Fibroblast of villous mesenchyme (primary cell): ENCODE measurements at places on chromosomes 4 and X.
A peak's percentile ranks its signal among the peaks of the same experiment; 100 is the strongest.

GRCh38 chr4:171117457-171117856, 695.7 kb upstream of the GALNTL6 start:
- peak; percentile 1 for DNase-seq

DNA sequence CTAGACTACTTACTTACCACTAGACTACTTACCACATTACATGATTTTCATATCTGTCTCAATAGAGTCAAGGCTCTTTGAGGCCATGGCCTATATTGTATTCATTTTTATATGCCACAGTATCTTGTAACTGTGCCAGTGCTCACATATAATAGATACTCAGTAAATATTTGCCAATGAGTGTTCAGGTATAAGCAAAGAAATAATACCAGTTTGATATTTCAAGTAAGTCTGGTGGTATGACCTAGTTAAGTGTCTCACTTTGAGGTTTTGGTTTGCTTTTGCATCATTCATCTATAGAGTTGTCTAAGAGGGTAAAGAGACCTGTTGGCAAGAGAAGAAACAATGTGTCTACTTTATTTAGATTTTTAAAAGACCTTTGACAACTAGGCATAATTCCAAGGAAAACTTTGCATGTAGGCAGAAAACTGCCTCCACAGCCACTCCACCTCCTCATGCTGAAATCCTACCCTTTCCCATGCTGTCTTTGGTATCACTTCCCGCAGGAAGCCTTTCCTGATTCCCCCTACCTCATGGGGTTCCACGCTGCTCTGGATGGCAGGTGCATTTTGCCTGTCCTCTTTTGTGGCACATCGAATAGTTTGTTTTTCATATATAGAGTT, 91.3 kb upstream of the KLHL13 start:
- DNase-seq, result no peak

- DNase-seq, result no peak
These were observed 10.5 kb downstream of the NELFA start for GRCh38 chr4:1998296-1998695.

- no peak for DNase-seq
These were observed 27.6 kb upstream of the SERTM2 start for GRCh38 chrX:111483881-111484280.

DNA sequence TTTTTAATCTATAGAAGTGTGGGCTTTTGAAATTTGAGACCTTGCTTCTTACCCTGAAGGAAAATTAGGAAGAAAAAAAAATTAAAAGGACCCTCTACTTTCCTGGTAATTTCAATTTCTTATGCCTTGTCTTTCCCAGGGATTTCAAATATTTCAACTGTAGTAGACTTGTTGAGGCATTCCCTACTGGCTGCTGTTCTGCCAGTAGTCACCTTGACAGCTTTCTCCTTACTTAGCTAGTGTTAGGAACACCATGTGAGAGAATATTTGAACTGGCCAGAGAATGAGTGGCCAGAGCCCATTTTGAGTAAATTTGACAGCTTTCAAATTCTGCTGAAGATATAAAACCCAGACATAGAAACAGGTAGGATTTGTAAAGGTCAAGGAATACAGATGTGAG, 24.0 kb upstream of the GBA3 start:
- no peak for DNase-seq

GRCh38 chrX:39158801-39159657, 357.8 kb downstream of the MID1IP1 start:
- DNase-seq, result peak; percentile 66

DNA sequence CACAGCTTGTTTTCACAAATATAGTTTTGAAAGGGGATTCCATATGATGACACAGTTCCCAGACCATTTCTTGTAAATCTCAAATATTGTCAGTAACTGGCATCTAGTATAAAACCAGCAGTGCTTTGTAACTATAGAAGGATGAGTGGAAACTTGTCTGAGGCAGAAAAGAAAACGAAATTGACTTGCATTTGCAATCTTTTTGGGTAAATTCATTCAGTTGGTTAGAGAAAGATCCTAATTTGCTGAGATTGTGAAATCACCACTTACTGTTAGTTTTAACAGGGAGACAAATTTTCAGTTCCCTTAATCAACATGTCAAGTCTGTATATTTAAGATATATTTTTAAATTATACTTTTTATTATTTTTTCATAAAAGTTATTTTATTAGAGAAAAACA, 71.5 kb upstream of the VEGFC start:
- no peak for DNase-seq
